ENCODE measurements at places on chromosomes 3 and 15.

DNA sequence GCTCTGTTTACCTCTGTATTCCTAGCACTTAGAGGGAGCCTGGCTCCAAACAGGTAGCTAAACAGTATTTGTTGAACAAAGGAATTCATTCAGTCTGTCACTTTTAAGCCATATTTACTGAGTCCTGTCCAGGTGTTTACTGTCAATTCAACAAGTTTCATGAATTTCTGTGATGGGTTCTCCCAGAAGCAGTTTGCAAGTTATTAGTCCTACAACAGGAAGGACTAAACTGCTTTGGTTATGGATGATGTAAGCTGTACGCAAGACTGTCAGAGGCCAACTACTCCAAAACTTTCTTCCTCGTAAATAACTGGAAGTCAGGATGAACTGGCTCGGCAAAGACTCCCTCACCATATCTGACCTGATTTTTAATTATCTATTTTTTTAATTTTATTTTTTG, 25.1 kb downstream of the STIMATE start:
- DNase-seq = no peak

DNA sequence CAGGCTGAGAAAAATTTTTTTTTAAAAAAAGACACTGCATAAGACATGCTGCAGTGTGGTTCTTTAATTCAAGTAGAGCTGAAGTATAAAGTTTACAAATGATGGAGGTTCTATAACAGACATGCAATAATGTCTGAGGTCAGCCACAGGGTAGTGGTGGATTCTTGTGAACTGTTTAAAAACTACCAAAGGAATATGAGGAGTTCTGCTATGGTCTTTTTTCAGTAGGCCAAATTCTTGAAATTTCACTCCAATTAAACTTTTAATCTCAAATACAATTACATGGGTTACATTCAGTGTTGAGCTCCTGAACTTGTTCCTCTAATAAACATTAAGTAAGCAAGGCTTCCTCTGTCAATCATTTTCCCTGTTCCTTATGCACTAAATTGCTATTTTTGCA, 122.7 kb downstream of the PLD1 start:
- DNase-seq = no peak

DNA sequence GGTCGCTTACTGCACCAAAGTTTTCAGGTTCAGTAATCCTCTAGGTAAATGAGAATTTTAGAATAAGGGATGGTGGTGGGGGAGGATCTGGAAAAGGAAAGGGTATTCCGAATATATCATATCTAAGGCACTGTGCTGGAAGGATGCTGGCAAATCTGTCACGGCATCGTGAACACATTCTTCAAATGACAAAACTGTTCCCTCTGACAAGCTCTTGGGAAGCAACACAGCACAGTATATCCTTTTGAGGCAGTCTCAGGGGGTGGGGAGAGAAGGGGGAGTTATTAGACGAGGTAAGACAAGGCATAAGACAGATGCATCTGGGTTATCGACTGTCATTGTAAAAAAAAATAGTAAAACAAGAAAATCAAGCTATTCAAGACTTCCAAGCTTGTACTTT, 289.6 kb upstream of the LRRN1 start:
- no peak for DNase-seq

GRCh38 chr15:44736181-44736765, at the start of gene TRIM69:
TSS of gene TRIM69 (plus strand) at chr15:44736528. CDS start at chr15:44736705, 177 bp downstream.
- no peak for DNase-seq

DNA sequence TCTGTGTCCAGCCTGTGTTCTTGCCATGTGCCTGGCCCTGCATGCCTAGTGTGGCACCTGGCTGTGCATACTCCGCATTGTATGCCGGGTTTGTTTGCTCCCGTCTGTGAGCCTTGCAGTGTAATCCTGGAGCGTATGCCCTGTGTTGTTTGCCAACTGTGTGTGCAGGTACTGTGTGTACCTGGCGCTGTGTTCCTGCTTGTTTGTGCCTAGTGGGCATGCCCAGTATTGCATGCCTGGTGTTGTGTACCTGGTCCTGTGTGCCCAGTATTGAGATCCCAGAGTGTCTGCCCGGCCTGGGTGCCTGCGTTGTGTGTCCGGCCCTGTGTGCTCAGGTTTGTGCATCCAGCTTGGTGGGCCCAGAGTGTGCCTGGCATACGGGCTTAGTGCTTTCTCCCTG, 54.5 kb upstream of the CHRNA7 start:
- DNase-seq = no peak

DNA sequence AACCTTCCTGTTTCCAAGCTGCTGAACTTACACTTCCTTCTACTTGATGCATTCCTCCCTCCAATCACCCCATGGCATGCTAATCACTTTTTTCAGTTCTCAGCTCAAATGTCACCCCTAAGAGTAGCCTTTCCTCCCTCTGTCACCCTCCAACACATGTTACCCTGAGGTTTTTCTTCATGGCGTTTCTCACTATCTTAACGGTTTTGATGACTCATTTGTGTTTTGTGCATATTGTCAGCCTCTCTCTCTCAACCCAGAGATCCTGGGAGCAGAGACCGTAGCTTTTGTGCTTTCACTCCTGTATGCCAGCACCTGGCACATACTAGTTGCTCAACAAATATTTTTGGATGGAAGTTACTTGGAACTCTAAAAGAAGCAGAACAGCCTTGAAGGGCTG, 24.5 kb downstream of the LRRC3B start:
- DNase-seq = no peak

GRCh38 chr3:129344540-129345220, 66.0 kb downstream of the HMCES start:
- DNase-seq = no peak

- DNase-seq = no peak
Measured at GRCh38 chr15:47485419-47485818, 231.9 kb upstream of the SEMA6D start.

DNA sequence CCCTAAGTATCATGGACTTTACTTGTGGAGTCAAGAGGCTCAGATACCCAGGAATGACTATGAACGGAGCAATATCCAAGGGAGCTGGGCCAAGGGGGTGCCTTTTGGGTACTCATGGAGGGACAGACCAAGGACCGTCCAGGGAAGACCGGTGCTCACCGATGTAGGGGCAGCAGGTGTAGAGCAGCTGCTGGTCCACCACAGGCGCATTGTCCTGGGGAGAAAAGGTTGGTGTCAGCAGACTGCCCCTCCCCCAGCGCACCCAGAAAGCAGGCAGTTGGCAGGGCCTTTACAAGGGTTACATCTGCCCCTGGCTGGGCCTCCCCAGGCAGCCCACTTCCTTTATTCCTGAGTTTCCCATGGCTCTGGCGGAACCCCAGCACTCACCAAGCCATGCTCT, 7.5 kb downstream of the CDAN1 start:
- DNase-seq = no peak

GRCh38 chr3:129263161-129263910, 13.9 kb downstream of the COPG1 start:
- no peak for DNase-seq

DNA sequence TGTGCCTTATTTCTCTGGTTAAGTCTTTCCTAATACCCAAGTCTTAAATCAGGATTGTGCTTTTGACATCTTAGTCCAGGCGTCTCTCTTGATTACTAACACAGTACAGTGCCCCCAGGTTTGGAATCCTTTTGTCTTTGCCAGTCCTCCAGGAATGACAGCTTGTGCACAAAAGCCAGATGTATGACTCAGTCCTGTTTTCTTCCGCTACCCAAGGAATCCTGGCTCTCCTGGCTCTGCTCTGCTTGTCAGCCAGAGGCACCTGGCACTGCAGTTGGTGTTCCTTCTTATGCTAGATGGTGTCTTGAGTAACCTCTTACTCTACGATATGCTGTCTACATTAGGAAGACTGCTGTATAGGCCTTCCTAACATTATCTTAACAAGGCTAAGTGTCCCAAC, 728.2 kb upstream of the NECTIN3 start:
- no peak for DNase-seq

GRCh38 chr3:18445401-18446148, 20.4 kb upstream of the SATB1 start:
- DNase-seq = no peak

GRCh38 chr3:9767418-9767817, 2.3 kb downstream of the CAMK1 start:
- DNase-seq = no peak
